ENCODE measurements at places on chromosomes 1 and 21.

GRCh38 chr1:221626041-221626440, 115.8 kb downstream of the DUSP10 start:
- ATAC-seq, result no peak

DNA sequence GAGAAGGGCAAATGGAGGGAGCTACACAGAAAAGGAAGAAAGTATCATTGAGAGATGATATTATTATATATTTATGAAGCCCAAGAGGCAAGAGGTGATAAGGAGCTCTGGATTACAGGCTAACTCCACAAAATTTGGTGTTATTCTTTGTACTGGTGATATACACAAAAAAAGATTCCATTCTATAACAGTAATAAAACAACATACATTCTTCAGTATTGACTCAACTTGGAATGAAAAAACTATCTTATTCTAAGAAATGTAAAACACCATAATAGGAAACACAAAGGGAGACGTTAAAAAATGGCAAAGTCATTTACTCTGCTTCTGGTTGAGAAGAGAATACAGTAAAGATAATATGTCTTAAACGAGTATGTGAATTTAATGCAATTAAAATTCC, 99.4 kb downstream of the TEX35 start:
- ATAC-seq, result no peak

DNA sequence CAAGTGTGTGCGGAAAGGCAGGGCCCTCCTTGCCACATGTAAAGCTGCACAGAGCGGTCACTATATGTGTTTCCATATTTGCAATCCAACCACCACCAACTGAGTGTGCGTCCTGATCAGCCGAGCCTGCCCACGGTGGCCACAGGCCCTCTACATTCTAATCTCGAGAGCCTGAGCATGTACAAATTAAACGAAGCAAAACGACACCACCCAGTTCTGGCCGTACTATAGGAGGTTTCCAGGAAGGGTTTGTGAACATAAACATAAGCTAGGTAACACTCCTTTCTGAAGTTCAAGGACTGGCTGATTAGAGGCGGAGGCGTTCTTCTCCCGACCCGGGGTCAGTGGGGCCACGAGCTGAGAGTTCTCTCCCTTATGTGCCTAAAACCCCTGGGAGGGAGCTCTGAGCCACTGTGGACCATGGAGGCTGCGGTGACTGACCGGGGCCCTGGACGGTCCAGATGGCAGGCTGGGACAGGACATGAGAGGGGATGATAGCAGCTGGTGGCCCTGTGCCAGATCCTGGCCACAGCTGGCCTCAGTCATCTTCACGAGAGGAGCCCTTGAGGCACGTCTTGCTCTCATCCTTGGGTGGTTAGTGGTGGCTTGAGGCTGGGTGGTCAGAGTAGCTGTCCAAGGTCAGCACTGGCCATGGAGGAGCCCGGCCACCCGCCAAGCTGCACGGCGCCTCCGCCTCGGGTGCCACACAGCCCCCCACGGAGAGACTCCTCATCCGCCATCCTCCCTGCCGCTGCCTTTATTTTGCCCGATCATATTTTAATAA, 39.1 kb upstream of the TRAPPC10 start:
- ATAC-seq, result no peak

DNA sequence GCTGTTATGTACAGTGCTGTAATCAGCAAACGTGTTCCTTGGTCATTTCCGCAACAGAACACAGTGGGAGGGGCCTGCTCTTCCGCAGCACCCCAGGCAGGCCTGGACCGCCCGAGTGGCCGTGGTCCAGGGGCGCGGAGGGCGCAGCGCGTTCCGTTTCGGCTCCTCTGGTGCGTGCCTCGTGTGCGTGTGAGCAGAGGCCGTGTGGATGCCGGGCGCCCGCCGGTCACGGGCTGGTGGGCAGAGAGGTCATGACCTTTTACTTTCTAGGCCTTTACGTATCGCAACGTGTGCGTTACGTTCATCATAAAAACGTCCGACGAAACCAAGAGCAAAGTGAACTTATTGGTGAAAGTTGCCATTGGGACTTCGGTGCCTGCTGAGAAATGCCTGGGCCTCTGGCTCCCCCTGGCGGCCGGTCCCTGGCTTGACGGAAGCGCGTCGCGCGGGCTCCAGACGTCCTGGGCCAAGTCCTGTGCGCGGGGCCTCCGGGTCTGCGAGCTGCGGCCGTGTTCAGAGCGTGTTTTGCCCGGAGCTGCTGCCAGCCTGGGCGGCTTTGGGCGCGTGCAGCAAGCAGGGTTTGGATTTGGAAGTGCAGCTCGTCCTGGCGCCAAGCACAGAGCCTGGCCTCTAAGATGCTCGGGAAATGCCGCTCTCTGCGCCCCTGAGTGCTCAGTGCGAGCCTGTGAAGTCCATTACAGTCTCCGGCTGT, 34.4 kb downstream of the COL18A1 start:
- ATAC-seq, result peak; percentile 84

DNA sequence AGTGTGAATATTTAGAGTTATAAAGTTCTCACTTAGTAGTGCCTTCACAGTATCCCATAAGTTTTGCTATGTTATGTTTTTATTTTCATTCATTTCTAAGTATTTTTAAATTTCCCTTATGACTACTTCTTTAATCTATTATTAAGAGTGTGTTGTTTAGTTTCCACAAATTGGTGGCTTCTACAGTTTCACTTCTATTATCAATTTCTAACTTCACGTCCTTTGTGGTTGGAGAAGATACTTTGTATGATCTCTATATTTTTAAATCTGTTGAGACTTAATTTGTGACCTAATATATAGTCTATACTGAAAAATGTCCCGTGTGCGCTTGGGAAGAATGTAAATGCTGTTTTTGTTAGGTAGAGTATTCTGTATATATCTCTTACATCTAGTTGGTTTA, 11.7 kb downstream of the CHIA start:
- no peak for ATAC-seq

DNA sequence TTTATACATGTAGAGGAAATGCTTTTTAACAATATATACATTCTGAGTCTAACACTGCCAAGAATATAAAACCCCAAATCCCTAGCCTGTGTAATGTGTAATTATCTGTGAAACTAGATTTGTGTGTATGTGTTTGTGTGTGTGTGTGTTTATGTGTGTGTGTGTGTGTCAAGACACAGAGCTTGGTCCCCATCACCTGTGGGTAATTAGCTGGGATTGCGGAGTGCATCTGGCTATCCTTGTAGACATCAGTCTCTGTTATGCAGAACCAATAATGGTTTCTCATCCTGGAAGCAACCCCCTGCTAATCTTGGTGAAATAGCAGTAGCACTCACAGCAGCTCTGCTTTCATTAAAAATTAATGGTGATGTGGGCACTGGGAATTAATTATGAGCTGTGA, 26.3 kb upstream of the ST6GALNAC3 start:
- no peak for ATAC-seq

DNA sequence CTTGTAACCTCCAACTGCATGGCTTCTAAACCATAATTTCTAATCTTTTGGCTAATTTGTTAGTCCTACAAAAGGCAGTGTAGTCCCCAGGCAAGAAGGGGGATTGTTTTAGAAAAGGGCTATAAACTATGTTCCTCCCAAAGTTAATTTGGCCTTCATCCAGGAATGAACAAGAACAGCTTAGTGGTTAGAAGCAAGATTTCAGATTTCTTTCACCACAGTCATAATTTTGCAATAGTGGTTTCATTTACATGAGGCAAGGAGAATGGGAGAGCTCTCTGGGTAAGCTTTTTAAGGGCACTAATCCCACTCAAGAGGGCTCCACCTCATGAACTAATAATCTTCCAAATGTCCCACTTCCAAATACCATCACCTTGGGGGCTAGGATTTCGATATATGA, 1353.9 kb downstream of the NCAM2 start:
- no peak for ATAC-seq

DNA sequence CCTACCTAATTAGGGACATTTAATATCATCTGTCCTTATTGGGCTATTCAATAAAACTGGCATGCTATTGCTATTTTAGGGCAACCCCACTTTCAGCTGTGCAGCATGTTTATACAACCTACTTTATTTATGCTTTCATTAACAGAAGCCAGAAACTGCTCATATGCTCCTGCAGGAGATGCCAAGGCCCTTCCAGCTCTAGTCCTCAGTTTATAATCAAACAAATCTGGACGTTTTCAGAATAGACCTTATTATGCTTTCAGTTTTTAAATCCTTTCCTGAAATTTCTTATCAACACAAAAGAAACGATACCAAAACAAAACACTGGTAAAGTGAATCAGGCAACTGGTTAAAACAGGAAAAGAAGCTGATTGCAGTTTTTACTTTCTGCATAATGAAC, 53.2 kb downstream of the PTGS2 start:
- ATAC-seq, result no peak

DNA sequence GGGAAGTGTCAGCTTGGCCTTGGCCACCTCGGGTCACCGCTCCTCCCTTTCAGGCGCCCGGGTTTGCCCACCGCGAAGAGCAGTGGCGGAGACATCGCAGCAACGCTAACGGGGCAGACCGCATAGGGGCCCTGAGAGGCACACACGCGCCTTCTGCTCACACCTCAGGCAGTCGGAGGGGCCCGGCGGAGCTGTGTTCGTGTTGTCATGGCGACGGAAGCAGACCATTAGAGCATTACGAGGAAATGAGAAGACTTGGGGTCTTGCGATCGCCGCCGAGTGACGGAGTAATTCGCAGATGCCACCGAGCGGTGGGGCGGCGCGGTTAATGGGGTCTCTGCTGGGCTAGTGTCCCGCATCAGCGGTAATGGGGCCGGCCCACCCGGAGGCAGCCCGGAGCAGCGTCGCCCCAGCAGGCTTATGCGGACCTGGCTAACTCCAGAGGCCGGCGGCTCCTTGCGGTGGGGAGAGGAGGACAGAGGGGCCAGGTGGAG, 144.1 kb downstream of the TNR start:
- no peak for ATAC-seq

DNA sequence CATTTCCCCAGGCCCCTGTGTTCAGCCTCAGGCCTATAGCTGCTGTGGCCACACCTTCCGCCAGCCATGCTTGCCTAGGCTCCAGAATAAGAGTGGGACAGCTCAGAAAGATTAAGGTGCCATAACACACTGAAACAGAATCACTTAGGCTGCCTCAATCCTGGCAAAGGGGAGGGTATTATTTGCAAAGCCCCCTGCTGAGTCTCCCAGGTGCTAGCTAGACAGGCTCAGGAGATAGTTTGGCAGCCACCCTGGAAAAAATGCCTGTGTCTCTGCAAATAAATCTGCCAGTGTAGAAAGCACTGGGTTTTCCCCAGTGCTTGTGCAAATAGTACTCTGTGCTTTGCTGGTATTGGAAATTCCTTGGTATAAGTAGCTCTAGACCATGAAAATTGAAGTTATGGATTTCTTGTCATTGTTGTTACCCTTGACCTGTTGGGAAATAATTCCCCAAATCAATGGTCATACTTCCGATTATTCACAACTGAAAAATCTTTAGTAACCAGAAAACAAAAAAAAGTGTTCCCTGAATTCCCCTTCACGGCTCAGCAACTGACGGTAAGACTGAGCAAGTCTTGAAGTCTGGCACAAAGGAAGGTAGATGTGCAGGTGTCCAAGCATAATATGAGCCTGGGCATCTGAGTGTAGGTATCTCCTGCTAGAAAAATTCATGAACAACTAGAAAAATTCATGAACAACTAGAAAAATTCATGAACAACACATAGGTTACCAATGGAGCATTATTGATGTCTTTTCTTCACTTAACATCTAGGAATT, 56.9 kb downstream of the PROX1 start:
- ATAC-seq, result no peak

DNA sequence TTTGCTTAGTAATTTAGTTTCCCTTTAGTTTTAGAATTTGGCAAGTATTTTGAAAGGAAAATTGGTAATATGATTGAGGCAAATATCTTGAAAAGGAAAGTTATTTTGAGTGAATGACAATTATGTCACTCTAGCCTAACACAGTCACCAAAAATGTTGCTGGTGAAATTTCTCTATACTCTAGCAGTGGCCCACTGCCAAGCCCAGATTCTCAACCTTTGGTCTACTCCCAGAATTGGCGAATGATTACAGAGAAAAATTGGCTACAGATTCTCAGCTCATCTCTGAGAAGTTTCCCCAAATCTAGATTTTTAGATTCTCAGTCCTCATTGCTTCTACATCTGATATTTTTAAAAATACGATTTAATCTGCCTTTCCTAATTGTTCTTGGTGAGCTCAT, 84.9 kb downstream of the PIGK start:
- no peak for ATAC-seq

- peak; percentile 61 for ATAC-seq
These were observed 28.2 kb downstream of the VAV3 start for GRCh38 chr1:107936498-107937481.

- no peak for ATAC-seq
These were observed 8.0 kb upstream of the PLCH2 start for GRCh38 chr1:2468041-2468472.

- ATAC-seq, result peak; percentile 99
These were observed 9.2 kb upstream of the SFPQ start for GRCh38 chr1:35202048-35202719.

DNA sequence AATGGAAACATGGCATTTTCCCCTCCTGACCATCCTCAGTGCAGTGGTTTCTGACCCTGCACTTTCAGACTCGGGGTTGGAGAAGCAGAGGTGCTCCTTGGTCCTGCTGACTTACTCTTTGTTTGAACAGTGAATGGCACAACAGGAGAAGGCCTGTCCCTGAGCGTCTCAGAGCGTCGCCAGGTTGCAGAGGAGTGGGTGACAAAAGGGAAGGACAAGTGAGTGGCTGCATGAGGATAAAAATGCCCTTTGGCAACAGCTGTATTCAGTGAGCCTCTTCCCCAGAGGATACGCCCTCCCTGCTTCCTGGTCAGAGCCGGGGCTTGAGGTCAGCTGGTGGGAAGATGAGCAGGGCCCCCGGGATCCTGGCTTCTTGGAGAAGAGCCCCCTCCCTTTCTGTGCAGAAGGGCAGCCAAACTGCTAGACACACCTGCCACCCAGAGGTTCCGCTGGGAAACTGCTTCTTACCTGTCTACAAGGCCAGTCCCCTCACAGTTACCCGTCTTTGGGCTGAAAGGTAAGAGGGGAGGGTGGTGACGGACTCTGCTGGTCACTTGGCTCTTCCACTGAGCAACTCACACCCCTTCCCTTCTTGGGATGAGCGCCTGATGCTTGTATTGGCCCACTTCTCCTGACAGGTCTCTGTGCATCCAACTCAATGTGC, 16.6 kb downstream of the NPL start:
- no peak for ATAC-seq

Data from activated T-helper 17 cell treated with anti-CD3 and anti-CD28 coated beads, Interleukin-2, amount 50 U/mL, for 72 hours (primary cell).